Activated CD4-positive, alpha-beta T cell treated with anti-CD3 and anti-CD28 coated beads, Interleukin-2, Interleukin-4, amounts not matched to agents 100 ng/mL and 50 ng/mL, durations not matched to agents 16 hours and 8 hours (primary cell): ENCODE measurements at places on chromosomes 5 and 9.

- no peak for DNase-seq
Measured at GRCh38 chr5:59107692-59108091, 524.8 kb downstream of the RAB3C start.

- DNase-seq: peak; percentile 42
Measured at GRCh38 chr5:371811-372555, 50.5 kb downstream of the AHRR start.

- no peak for DNase-seq
Measured at GRCh38 chr5:15249152-15249551, 250.8 kb upstream of the FBXL7 start.

GRCh38 chr5:443239-444151, 519 bp downstream of the EXOC3 start:
- DNase-seq: no peak

GRCh38 chr5:35056686-35057085, 8.9 kb upstream of the AGXT2 start:
- no peak for DNase-seq

GRCh38 chr5:135881244-135881643, 14.4 kb downstream of the IL9 start:
- DNase-seq: no peak

GRCh38 chr5:44871401-44871800, 62.7 kb downstream of the MRPS30 start:
- DNase-seq: no peak

GRCh38 chr5:97797994-97798451, 615.0 kb upstream of the RIOK2 start:
- no peak for DNase-seq

- DNase-seq: peak; percentile 93
Measured at GRCh38 chr5:40223884-40224402, 455.8 kb upstream of the PTGER4 start.

DNA sequence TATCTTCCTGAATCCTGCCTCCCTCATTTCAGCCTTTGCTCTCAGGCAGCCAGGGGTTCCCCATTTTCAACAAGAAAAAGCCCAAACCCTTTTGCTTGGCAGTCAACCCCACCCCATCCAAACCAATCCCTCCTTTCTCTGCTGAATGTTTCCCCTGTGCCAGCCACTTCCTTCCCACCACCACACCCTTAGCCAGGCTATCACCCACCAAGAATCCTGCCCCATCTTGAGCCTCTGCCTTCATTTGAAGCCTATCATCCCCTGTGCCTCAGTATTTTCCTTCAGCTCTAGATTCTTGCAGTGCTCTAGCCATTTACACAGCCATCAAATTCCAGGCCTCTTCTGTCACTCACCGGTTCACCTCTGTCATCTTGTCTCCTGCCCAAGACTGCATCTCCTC, 15.3 kb upstream of the FIBCD1 start:
- DNase-seq: no peak

GRCh38 chr9:21904371-21904770, 89.8 kb downstream of the CDKN2A start:
- no peak for DNase-seq

DNA sequence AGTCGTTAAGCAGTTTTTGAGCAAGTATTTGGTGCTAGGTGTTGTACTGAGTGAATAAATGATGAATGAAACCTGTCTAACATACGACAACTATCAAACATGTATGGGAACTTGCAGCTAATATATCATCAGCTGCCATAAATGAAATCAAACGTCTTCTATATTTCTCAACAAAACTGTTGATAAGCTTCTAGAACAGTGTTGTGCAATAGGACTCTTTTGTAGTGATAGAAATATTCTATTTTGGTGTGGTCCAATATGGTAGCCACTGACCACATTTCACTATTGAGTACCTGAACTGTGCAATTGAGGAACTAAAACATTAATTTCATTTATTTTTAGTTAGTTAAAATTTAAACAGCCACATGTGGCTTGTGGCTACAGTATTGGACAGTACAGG, 16.3 kb upstream of the FYB1 start:
- DNase-seq: no peak

- no peak for DNase-seq
Measured at GRCh38 chr5:2196989-2197619, 314.4 kb upstream of the IRX4 start.

GRCh38 chr5:143552680-143553079, 149.2 kb upstream of the NR3C1 start:
- DNase-seq: no peak

DNA sequence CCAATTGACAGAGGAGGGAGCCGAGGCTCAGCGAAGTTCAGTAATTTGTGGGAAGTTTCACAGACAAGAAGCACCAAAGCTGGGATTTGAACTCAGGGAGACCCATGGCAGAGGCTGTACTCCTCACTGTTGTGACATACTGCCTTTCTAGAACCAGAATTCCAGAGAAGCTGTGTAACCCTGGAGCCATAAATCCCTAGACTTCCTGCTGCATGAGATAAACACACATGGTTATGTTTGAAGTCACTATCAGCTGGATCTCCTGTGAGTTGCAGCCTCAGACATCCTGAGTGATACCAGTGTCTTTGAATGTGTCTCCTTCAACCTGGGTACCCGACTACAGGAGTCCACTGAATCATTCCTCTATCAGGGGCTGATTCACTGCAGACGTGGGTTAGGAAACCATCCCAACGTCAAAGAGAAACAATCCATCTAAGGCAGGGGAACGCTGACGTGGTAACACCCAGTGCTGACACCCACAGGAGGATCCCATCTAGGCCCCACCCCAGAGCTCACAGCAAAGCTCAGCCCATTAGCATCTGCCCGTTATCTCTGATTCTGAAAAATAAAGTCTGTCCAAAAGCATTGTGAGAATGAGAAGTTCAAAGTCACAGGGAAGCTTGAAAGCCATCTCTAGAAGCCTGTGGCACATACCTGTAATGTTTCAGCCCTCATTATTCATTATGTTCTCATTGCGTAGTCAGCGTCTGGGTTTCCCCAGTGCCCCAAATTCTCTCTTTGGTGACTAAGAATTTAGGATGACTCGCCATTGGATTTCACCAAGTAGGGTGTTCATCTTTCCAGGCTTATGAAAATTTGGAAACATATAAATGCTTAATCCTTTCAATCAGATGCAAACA, 36.3 kb upstream of the BASP1 start:
- no peak for DNase-seq

DNA sequence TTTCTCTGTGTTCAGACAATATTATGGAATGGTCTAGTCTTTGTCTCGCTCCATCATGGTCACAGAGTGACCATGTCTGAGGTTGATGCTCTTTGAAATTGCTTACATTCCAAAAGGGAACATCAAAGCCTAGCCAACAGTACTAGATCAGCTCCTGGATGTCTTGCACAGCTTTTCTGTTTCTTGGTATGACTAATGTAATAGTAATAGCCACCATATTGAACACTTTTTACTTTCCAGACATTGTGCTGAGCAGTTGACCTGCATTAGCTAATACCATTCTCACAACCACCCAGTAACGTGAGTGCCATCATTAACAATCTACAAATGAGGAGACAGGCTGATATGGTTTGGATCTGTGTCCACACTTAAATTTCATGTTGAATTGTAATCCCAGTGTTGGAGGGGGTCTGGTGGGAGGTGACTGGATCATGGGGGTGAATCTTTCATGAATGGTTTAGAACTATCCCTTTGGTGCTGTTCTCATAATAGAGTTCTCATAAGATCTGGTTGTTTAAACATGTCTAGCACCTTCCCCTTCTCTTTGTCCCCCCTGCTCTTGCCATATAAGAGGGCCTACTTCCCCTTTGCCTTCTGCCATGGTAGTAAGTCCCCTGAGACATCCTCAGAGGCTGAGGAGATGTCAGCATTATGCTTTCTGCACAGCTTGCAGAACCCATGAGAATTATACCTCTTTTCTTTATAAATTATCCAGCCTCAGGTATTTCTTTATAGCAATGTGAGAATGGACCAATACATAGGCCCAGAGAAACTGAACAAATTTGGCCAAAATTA, 577.5 kb upstream of the CLINT1 start:
- DNase-seq: no peak

GRCh38 chr9:76431601-76432000, 27.4 kb upstream of the GCNT1 start:
- no peak for DNase-seq

DNA sequence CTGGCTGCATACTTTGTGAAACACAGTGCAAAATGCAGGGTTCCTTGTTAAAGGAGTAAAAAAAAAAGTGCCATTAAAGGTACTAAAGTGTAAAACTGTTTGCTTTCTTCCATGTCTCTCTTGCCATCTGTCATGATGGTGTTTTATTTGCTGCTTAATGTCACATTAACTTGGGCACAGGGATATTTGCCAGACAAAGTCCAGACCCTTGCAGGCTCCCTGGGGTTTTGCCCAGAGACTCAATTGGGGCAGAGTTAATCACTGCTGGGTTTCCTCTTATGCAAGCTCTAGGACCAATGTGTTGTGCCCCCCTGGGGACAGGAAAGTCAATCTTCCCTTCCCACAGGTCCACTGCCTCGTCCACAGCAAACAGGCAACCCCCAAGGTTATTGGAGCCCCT, 274.3 kb upstream of the SGCD start:
- DNase-seq: no peak

DNA sequence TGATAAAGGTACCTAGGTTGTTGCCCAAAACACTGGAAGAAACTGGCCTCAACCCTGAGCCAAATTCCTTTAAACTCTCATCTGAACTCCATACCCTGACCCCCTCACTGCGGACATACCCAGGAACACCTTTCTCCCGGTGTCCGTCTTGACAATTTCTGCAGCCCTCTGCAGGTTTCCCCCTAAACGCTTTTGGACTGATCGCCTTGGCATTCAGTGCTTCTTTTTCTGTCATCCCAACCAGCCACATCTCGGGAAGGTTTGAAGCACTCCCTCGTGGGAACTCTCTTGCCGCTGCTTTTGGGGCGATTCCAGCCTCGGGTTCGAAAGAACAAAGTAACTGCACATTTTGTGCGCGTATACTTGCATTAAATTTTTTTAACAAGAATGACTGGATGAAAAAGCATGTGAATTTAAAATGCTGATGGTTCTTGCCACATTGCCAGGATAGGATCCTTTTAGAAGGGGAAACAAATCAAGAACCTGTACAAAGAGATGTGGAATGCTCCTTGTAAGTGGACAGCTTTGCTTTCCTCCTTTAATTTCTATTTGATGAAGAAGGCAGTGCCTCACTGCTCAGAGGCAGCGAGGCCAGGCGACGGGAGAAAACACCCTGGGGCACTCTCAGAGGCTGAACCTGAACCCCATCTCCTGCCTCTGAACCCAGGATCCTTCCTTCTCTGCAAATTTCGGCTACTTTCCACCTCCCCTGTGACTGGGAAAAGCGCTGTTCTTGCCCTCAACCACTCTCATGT, 615 bp downstream of the PSMD5 start:
- no peak for DNase-seq

DNA sequence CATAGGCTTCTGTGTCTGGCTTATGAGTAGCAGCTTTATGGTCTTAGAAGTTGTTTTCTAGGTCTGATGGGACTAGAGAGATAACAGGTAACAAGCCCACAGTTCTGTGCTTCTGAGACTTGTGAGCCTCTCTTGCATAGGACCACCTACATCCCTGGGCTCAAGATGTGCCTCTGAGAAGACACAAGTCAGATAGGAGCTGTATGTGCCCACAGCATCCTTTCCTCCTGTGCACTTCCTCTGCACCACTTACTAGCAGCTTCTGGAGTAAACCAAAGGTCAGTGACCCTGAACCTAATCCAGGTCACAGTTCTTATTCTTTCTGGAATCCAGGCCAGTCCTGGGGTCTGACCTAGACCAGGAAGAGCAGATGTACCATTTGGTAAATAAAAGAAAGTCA, 40.0 kb downstream of the GALNT10 start:
- no peak for DNase-seq
